ENCODE measurements at places on chromosomes 5 and 9. TPM values are rescaled to one million over a fixed set of nuclear protein-coding genes. Genes with fewer than 3 reads are reported as not detected.

DNA sequence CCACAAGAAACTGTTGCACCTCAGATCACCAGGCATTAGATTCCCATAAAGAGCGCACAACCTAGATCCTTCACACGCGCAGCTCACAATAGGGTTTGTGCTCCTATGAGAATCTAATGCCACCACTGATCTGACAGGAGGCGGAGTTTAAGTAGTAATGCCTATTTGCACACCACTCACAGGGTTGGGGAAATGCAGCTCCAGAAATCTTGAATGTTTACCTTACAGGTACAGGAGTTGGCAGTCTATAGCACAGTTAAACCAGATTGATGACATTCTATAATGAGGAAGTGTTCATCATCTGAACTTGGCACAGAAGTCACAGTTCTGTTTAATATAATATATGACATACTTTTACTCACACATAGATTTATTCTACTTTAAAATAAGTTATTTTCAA lies 732.2 kb upstream of the ZNF608 start:
- DNase-seq: no peak

DNA sequence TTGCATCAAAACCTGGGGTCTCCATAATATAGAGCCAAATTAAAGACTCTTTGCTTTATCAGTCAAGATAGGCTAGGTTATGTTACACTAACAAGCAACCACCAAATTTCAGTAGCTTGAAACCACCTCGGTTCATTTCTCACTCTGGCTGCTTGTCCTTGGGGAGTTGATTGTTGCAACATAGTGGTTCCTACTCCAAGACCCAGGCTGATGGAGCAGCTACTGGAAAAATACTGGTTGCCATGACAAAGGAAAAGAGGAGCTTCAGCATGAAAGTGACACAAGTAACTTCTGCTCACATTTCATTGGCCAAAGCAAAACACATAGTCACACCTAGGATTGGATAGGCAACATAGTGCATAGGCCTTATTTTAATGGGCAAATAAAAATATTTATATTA lies 18.5 kb upstream of the RCL1 start:
- peak; percentile 86 for DNase-seq

DNA sequence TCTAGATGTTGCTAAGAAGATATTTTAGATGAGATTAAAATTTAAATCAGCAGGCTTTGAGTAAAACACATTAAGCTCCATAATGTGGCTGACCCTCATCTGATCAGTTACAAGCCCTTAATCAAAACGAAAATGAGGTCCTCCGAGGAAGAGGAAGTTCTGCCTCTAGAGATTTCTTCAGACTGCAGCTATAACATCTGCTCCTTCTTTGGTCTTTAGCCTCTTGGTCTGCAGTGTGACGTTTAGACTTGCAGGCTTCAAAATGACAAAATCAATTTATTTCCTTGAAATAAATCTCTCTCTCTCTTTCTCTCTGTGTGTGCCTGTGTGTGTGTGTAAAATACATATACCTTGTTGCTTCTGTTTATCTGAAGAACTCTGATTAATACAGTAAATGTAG lies 1429.8 kb upstream of the CDH9 start:
- DNase-seq: no peak

DNA sequence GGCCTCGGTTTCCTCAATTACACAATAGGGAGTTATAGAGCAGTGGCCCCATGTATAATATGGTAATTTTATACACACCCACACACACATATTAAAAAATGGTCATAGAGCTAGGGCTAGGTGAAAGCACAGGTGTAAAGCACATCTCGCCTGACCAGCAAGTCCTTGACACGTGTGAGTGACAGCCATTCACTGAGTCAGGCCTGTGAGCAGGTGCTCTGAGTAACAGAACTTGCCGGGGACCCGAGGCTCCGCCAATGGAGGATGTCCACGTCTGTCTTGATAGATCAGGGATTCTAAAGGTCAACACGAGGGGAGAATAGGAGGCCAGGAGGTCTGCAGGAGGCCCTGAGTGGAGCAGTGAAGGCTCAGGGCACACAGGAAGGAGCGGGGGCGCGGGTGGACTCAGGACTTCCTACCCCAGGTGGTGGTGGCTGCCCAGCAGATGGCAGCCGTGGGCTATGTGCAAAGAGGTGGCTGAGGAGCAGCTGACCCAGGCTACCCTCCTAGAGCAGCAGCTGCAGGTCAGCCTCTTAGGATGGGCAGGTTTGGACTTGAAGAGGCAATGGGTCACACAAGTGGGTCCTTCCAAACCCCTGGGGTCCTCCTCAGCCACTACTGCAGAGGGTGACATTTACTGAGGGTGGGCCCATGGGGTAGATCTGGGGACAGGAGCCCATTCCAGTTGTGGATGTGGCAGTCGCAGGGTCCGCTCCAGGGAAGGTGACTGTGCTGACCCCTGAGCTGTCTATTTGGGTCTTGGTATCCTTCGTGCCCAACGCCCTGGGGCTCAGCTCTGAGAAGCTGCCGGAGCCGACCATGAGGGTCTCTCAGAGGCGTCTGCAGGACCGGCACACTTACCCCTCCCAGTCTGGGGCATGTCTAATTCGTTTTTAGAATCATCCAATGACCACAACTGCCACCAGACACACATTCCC lies 45.9 kb downstream of the PRRT1B start:
- DNase-seq: peak; percentile 78

GRCh38 chr5:117888688-117889087 lies 1099.7 kb downstream of the DTWD2 start:
- DNase-seq: peak; percentile 24

GRCh38 chr5:122424132-122424531 lies 112.1 kb downstream of the SNCAIP start:
- no peak for DNase-seq

GRCh38 chr5:32343058-32343672 lies 30.4 kb upstream of the MTMR12 start:
- no peak for DNase-seq

GRCh38 chr5:61809651-61810050 lies 477.6 kb downstream of the ZSWIM6 start:
- DNase-seq: no peak

DNA sequence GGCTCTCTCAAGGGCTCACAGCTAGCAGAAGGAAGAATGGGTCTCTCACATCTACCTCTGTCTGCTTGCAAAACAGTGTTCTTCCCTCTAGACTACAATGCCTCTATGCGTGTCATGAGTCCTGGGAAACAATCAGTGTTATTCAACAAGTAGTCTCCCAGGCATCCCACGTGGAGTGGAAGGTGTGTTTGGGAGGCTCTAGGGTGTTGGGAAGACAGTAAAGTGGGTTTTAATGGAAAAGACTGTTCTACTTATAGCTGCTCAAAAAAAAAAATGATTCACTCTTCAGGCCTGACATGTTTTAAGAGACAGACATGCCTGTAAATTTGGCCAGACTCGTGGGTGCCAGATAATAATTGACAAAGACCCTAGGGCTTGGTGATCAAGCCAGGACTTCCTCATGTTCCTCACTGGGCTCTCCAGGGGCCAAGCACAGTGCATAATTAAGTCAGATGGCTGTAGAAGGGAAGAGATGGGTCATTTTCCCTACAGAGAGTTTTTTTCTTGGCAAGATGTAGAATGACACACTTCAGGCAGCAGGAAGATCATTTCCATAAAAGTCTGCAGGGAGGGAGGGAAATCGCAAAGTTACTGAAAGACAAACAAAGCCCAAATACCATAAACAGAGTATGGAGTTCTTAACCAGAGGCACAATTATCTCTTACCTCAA lies 246.4 kb downstream of the ACTL7B start:
- DNase-seq: no peak

- DNase-seq: peak; percentile 60
Measured at GRCh38 chr9:419571-420171, 205.0 kb downstream of the DOCK8 start.

DNA sequence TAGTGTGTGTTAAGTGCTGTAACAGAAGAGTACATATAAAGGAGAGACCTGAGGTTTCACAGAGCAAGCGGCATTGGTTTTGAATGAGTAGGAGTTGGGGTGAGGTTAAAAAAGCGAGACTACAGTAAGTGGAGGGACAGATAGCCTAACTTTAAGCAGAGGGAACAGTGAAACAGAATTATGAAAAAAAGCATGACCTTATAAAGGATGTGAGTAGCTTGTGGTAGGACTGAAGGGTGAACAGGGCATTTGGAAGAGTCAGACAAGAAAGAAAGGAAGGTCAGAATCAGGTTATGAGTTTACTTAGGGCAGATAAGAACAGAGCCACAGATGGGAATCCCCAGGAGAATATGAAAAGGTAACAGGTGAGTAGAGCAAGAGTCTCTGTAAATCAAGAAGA lies 22.5 kb downstream of the MSANTD3 start:
- no peak for DNase-seq

- DNase-seq: no peak
Measured at GRCh38 chr9:76657265-76657664, 107.0 kb upstream of the PCA3 start.

DNA sequence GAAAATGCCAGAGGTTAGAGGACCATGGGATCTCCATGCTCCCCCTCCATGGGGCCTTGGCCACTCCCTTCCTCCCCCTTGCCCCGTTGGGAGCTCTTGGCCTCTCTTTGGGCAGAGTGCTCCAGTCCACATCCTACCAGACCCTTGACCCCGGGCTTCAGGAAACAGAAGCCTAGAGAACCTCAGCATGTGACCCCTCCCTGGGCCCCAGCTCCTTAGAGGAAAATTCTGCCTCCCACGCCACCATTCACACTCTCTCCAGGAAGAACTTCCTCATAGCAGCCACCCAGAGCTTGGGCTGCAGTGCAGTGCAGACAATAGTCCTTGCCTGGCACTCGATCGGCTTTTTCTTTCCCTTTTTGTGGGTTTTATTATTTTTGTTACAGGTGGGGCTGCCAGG lies 6.0 kb downstream of the LHX6 start:
- no peak for DNase-seq

DNA sequence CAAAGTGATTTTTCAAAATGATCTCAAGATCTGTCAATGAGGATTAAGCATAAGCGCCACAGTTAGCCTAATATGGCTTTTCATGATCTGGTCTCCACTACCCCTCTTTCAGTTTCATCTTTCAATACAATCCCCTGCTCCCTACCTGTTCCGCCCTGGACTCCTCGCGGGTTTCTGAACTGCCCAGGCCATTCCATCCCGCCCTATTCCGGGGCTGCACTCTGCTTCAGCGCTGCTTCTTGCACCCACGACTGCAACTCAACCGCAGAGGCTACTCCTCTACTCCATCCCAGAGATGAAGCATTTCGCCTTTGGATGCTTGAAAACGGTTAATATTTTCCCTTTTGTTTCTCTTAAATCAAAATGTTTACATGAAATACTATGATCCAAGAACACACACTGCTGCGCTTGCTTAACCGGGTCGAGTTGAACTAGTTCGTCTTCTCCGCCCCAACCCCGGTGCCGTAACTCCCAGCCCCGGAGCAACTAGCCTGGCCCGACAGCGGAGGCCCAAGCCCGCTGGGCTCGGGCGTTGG lies 716 bp upstream of the OTULIN start:
- DNase-seq: no peak

DNA sequence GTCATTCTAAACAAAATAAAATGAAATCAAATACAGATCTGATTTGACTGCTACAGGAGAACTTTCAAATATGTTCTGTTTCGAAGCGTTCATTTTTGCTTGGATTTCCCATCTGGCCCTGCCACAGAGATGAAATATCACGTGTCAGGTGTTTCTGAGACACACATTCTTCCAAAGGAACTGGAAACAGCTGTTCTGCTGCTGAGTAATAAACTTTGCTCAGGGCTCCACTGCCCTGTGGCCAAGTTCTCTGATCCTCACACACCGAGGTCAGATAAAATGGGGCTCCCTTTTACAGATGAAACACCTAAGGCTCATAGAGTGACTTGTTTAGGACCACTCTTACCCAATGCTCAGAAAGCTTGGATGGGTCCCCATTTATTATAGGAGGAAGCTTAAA lies 42.5 kb downstream of the FRMPD1 start:
- peak; percentile 10 for DNase-seq

DNA sequence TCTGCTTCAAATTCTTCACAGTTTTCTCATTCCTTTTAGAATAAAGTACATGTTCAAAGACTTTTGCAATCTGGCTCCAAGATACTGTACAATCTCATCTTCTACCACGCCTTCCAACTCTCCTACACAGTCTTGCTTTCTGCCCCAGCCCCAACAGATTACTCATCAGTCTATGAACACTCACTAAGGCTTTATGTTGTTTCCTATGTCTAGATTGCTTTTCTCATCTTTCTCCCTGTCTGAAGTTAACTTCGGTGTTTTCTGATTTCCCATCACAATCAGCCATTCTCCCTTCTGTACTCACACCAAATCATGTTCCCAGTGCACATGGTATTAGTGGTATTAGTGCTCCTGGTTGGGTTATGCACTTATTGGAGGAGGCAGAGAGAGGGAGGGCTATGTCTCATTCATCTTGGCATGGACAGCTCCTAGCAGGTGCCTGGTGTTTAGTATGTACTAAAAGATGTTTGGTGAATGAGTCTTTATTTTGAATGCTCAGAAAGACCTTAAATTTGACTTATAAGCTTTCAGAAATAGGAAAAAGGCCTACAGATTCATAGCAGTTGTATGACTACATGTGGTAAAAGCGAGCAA lies 44.0 kb upstream of the ZNF608 start:
- DNase-seq: peak; percentile 43

DNA sequence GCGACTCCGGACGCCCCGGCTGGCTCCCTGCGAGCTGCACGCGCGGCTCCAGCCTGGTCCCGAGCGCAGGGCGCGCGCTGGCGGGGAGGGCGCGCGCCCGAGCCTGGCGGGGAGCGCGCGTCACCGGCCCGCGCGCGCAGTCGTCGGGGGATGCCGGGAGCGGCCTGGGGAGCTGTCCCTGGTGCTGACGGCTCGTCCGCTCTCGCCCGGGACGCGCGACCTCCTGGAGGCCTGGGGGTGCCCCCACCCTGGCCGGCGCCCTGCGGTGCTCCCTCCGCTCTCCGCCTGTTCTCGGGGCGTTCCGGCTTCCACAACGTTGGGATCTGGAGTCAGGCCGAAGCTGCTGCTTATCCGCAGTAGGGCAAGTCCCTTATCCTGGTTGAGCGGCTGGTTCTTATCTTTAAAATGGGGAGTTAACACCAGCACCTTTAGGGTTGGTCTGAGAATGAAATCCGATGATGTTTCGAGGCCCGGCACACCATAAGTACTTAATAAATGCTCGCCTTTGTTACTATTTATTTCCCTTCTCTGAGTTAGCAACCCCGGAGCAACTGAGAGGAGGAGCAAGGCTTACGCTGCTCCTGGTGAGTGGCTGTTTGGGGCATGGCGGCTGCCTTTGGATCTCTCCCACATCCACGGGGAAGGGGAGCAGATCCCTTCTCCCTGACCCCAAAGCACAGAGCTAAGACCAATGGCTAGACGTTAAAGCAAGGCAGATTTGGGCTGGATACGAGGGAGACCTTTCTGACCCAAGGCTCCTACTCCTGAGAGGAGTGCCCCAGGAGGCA lies at the start of gene FAM163B:
Gene FAM163B (minus strand): TSS at position 79 of the 788 bp plus-strand sequence. CDS start 29,166 bp downstream, outside the sequence.
- DNase-seq: peak; percentile 48

DNA sequence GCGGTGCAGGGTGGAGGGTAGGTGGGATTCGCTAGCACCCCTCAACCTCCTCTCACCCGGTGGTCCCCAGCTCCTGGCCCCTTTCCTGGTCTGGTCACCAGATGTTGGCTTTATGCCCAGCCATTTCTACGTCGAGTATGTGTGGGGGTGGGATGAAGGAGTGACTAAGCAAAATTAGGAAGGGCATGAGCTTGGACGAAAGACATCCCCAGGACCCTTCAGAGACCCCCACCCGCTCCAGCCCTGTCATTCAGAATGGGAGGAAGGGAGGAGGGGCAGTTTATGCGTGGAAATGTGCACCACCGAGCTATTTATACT lies 742 bp downstream of the BHMT2 start:
- DNase-seq: peak; percentile 60

Gene SAXO1
- total RNA-seq: not detected

Gene KIF12
- total RNA-seq: not detected

Gene FOXD4L4
- total RNA-seq: not detected

Gene OTP
- total RNA-seq: not detected

Gene GCNT1
- total RNA-seq: 9.9 TPM

Gene EGFLAM
- 3.0 TPM for total RNA-seq

Gene ZFP37
- 1.6 TPM for total RNA-seq

Gene TXNDC8
- total RNA-seq: not detected

Gene OGN
- total RNA-seq: not detected

Gene ABCA1
- total RNA-seq: 88.3 TPM

Data from fibroblast of villous mesenchyme (primary cell).